ENCODE measurements at places on chromosomes 2 and 18. TPM values are rescaled to one million over a fixed set of nuclear protein-coding genes. Genes with fewer than 3 reads are reported as not detected.
A peak's percentile ranks its signal among the peaks of the same experiment; 100 is the strongest.

DNA sequence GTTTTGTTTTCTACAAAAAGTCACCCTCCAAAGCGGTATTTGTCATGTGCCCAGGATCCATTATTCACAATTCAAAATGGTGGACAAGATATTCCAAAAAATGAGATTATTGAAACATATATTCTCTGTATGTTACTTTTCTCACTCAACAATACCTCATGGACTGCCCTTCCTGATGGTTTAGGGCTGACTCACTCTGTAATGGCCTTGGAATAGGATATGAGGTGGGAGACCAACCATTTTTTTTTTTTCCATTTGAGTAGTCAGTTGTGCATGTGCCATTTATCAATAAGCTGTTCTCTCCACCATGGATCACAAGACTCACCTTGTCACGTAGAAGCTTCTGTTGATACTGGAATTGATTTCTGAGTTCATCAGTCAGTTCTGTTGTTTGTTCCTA lies 64.5 kb downstream of the LYPD6 start:
- DNase-seq: no peak

DNA sequence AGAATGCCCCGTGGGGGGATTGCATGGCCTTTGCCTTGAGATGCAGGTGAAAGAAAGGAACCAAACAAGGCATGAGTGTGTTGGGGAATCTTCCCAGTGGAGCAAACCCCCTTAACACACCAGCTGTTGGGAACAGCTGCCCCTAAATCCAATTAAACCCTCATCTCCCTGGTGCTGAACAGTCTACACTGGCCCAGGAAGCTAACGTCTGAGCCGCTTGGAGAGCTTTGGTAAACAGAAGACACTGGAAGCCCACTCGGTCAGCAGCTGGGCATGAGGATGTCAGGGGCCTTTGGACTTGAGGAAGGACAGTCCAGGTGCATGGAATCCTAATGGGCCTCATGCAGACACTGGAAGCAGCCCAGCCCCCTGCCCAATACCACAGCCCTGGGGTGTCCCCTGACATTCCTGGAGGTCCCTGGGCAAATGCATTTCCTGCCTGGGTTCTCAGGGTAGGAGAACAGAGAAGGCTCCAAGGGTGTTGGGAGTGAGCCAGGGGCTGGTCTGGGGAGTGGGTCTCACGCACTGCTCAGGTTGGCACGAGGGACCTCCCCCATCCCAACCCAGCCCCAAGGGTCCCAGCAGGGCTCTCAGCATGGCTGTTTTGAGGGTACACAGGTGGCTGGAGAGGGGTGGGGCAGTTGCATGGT lies 37.7 kb downstream of the GBX2 start:
- no peak for DNase-seq

DNA sequence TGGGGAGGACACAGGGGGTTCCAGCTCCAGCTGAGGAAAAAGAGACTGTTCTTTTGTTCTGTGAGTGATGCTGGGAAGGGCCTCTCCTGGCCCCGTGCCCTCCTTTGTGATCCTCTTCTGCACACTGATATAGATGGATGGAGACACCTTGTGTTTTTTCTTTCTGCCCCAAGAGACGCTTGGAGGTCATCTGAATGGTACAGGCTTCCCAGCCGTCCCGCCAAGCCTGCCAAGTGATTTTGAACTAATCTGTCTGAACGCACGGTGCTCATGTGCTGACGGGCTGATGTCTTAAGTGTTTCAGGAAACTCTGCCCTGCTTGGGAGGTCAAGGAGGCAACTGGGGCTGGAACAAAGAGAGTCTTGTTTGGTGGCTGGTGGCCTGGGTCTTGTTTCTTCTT lies 57.5 kb downstream of the KIF5C start:
- DNase-seq: no peak

DNA sequence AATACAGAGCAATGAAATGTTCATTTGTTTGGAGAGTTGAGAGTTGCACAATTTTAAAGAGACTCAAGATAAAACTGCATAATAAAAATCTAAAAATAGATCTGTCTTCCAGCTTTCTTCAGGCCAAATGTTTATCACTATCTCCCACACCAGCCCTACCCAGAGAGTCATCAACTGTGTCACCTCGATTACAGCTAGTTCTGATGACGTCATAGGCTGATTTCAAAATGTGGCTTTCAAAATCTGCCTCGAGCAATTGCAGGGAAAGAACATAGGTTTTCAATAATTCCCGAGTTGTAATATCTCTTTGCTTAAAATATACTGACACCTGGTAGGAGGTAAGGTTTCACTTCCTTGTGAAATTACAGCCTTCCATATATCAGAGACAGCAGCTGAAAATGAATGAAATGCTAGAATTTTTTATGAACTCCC lies 677.6 kb upstream of the ID2 start:
- peak; percentile 71 for DNase-seq

Gene APLF
- polyA plus RNA-seq: 1.1 TPM

DNA sequence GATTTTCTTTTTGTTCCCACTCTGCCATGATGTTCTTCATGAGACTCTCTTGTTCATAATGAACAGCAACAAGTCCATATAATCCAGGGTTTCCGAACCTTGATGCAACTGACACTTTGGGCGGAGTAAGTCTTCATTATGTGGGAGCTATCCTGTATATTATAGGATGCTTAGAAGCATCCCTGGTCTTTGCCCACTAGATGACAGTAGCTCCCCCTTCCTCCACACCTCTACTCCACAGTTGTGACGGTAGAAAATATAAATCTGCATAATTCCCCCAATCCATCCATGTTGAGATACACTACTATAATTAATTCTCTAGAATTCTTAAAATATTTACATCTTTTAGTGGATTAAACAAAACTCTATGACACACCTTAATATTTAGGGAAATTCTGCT lies 482.2 kb upstream of the CELF4 start:
- DNase-seq: no peak

GRCh38 chr2:210132239-210132638 lies 39.0 kb downstream of the KANSL1L start:
- no peak for DNase-seq

GRCh38 chr2:6602471-6602870 lies 263.2 kb downstream of the CMPK2 start:
- no peak for DNase-seq

DNA sequence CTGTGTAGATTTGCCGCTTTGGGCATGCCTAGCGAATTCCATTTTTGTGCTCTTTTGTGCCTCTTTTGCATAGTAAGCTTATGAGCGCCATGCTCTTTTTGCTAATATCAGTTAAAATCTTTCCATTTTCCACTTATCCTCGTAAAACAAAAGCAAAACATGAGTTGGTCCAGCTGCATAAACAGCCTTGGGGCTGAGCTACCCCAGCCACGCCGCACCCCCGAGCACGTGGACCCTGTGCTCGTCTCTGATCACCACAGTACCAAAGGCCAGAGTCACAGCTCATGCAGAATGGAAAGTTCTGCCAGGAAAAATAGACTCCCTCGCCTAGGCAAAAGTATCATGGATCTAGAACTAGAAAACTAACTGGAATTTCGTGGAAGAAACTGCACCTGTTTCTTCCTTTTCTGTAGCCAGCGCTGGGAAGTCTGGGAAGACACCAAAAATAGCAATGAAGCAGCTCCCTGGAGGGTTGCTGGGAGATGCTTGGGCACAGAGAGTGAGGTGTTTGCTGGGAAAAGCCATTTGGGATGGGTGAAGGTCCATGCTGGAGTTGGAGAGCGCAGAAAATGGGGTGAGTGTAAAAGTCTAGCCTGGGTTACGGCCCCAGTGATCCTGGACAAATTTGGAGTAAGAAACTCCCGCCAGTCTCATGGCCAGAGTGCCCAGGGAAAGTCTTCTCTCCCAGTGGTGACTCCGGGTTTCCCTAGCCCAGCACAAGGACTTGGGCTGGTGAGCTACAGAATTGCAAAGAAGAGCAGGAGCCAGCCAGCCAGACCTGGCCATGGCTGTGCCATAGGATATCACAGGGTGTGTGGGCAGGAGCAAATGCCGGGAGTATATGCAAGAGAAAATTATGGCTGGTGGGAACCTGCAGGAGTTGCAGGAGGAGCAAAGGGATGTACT lies 218.4 kb downstream of the GBX2 start:
- peak; percentile 18 for DNase-seq

DNA sequence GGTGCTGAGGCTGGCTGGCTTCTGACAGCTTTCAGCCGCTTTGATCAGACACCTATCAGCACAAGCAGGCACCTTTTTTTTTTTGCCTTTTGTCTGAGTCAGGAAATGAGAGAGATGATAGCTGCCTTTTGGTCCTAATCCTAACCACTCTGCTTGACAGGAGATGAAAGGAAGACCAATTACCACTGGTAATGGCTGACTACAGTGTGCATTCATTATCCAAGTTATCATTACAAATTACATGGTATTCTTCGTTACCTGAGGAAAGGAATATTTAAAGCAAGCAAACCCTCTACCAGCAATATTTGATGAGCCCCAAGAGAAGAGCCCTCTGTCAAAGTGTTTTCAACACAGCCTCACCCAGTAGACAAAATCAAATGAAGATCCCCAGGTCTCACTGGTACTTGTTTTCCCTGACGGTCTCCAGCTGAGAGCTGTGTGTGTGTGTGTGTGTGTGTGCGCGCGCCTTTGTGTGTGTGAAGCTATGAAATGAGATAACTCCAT lies 925.7 kb downstream of the DCDC2C start:
- DNase-seq: no peak

Gene COLEC12
- polyA plus RNA-seq: 50.1 TPM

DNA sequence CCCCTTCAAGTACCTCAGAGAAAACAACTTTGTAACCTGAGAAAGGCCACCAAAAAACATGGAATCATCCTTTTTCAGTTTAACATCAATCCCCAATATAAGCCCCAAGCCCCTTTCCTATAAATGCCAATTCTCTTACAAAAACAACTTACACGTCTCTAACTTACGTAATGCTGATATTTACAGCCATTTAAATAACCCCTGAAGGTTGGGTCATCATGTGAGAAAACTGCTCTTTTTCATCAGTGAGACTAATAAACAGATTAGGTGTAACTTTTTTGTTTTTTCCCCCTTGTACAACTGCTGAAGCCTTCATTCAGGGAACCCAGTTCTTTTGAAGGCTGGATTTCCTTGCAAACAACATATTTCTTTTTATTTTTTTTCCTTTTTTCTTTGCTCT lies 3.7 kb downstream of the FASTKD1 start:
- DNase-seq: no peak

DNA sequence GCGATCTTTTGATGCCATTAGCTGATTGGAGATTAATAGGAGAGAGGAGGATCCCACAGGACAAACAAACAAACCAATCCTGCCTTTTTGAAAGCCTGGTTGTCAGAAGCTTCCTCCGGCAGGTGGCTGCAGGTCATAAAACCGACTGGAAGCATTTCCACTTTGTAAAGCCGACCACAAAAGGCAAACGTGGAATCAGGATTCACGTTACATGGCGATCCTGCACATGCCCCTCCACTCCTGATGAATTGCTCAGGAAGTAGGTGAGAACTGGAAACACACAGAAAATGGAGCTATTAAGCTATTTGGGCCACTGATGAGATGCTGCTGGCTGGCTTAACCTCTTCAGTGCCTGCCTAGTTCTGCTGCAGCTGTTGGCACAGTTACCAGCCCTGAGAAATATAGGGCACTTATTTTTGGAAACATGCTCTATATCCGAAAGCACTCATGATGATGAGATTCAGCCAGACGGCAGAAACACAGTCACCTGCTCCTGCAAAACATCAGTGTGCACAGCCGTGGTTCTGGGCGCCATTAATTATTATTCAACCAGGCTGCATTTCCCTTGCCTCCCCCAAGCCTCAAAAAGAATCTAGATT lies 110.3 kb upstream of the ST6GAL2 start:
- DNase-seq: peak; percentile 65

GRCh38 chr2:231614559-231615057 lies 21.9 kb downstream of the TEX44 start:
- peak; percentile 78 for DNase-seq

Gene CD207
- polyA plus RNA-seq: not detected

Gene BMP10
- polyA plus RNA-seq: not detected

Gene NFE2L2
- 52.7 TPM for polyA plus RNA-seq

Gene NEMP2
- polyA plus RNA-seq: 5.0 TPM

Gene RALBP1
- polyA plus RNA-seq: 52.9 TPM

Gene STAMBP
- 42.3 TPM for polyA plus RNA-seq

GRCh38 chr18:48619501-48619900 lies 80.7 kb downstream of the CTIF start:
- DNase-seq: no peak

DNA sequence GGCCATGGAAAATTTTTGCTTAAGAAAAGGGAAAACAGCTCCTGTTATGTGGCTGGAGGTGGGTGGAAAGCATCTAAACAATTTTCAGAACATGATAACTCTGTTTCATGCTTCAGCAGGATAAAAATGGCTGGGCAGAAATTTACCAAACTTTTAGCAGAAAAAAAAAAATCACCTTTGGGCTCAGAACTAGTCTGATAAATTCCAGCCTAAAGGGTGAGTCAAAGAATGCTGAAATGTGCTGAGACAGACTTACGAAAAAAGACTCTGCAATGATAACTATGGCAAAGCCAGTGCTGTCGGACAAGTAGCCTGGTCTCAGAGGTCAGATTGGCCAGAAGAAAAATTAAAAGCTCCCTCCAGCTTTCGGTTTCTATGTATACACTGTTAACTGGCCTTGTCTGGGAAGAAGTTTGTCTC lies 123.6 kb downstream of the LRATD1 start:
- DNase-seq: no peak

DNA sequence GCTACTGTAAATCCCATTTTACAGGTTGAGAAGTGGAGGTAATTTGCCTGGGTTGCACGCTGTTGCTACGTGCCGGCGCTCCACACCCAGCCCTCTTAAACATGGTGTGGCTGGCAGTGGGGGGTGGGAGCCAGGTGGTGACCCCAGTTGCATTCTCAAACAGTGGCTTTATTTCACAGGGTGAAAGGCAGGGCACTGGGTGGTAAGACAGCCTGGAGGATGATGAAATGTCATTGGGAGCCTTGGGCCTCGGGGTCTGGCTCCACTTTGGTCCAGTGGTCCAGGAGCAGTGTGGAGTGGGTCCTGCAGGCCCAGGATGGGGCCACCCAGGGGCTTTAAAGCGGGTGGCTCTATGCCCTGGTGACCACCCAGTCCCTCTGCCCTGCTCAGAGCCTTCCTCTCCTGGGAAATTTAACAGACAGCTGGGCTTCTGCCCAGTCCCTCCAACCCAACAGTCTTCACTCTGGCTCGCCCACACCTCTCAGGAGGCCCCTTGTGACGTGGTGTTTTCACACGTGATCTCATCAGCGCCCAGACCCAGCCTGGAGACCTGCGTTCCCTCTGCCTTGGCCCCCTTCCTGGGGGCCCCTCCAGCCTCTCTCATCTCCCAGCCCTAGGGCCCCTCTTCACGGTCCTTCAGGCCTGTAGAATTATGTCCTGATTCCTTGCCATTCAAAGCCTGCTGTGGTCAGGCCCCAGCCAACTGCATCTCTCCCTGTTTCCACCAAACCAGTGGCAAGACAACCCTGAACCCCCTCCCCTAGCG lies 92.5 kb downstream of the INHBB start:
- DNase-seq: no peak

GRCh38 chr2:64975232-64975821 lies 13.9 kb upstream of the SLC1A4 start:
- DNase-seq: peak; percentile 68

Gene SERPINB4
- not detected for polyA plus RNA-seq

DNA sequence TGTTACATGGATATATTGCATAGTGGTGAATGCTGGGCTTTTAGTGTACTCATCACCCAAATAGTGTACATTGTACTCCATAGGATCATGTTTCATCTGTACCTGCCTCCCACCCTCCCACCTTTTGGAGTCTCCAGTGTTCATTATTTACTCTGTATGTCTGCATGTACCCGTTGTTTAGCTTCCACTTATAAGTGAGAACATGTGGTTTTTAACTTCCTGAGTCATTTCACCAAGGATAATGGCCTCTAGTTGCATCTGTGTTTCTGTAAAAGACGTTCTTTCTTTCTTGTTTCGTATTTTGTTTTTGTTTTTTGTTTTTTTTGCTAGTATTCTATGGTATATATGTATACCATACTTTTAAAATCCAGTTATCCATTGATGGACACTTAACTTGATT lies 107.5 kb downstream of the MSTN start:
- DNase-seq: no peak

- DNase-seq: peak; percentile 66
These were observed at the start of gene WIPF1 for GRCh38 chr2:174597345-174598047. TSS of gene WIPF1 (minus strand) at chr2:174597804. CDS start at chr2:174585573, 12,231 bp downstream.
